Hindlimb muscle (tissue), 1 donor: ENCODE measurements at places on chromosomes 7 and 10.

DNA sequence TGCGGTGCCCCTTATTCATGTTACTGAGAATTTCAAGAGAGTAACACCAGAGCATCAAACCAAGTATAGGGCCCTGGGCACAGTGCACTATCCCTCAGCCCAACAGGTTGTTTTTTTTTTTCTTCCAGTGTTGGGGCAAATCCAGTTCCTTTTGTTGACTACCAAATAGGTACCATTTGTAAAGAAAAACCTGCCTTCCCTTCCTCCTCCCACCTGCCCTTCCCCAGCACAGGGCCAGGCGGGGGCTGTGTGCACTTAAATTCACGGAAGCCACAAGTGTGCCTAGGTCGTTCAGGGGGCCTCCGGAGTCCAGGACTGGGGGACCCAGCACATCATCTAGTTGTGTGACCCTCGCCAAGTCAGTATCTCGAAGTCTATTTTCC, 595 bp upstream of the SFXN4 start:
- DNase-seq, result no peak

GRCh38 chr10:70139151-70139996, 6.7 kb upstream of the AIFM2 start:
- no peak for DNase-seq

- peak; percentile 81 for DNase-seq
Observed at GRCh38 chr10:36779238-36779846, 346.1 kb upstream of the ANKRD30A start.

GRCh38 chr10:103244666-103245271, 918 bp upstream of the RPEL1 start:
- DNase-seq, result peak; percentile 62

GRCh38 chr10:6382081-6382480, 179.3 kb downstream of the PFKFB3 start:
- peak; percentile 47 for DNase-seq
